Activated CD4-positive, alpha-beta T cell treated with anti-CD3 and anti-CD28 coated beads, Interleukin-2, amount 50 U/mL, for 1 hour (primary cell): ENCODE measurements at places on chromosomes 2 and 18.

GRCh38 chr2:60453301-60453700 is 100.2 kb downstream of the BCL11A start:
- no peak for DNase-seq

- DNase-seq: no peak
Observed at GRCh38 chr18:57523171-57523956, 63.1 kb downstream of the FECH start.

DNA sequence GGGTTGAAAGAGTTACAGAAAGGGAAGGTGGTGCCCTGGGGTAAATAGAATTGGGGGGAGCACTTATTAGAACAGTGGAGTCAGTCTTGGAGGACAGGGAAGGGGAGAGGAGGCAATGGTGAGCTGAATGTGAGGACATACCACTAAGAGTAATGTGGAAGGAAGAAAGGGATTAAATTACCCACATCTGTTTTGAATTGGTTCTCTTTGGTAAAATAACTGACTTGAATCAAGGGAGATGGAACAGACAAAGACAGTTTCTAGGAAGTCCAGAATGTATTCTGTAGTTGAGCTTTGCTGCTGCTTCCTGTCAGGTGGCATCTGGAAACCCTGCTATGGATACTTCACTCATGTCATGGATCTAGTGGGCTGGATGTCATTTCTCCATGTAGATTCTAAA is 6.7 kb downstream of the SETBP1 start:
- DNase-seq: no peak

- no peak for DNase-seq
Observed at GRCh38 chr2:145022666-145023333, 502.9 kb upstream of the ZEB2 start.

DNA sequence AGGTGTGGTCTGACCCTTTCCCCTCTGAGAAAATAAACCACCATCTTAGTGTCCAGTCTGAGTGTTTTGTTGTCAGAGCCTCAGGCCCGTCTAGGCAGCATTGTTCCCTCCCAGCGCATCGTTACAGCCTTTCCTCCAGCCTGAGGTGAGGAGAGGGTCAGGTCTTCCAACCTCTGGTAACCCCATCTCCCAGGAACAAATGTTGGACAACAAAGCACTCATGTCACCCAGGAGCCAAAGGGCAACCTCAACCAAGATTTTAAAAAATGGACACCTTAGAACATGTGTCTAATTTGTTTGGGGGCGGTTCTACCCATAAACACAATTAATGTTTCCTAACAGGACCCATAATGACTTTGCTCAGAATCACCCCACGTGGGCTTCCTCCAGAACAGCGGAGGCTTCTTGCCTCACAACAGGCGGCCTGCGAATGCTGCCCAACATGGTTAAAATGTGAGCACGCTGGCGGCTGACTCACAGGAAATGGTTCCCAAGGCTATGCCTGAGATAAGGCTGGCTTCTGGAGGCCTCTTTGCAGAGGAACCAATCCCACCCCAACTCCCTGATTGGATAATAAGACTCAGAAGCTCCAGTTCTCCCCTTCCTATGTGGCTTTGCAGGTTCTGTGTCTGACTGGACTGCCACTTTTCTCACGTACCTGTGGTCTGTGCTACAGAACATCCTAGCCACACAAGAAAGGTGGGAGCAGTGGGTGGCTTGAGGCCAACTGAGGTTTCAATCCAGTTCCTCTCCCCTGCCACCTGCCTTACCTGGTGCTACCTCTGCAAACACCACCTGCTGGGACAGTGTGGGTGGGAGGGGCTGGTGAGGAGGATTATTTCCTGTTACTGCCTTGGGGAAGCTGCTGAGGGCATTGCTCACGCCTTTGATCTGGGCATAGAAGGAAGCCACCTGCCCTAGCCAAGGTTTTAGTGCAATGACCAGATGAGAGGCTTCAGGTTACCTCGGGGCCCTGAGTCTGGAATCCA is 108.8 kb downstream of the B3GNT2 start:
- peak; percentile 16 for DNase-seq

DNA sequence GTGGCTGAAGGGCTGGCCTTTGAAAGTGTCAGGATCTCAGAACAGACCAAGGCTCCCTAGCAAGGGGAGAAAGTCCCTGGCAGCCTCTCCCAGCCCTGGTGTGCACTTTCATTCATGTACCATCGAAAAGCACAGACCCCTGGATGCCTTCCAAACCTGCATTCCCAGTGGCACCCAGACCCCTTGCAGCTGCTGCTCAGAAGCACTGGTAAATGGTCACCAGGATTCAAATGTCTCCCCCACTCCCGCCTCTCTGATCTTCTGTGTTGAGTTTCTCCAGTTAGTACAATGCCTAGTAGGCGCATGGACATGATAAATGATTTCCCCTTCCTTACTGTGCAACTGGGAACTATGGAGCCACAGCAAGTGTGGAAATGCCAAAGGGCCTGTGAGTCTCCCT is 180.0 kb downstream of the GLI2 start:
- DNase-seq: no peak
